ENCODE measurements at places on chromosomes 13 and 19.

GRCh38 chr13:39326469-39327171, 276.4 kb downstream of the LHFPL6 start:
- no peak for DNase-seq

GRCh38 chr13:113923376-113924063, 50.4 kb downstream of the C13orf46 start:
- DNase-seq, result peak; percentile 19

DNA sequence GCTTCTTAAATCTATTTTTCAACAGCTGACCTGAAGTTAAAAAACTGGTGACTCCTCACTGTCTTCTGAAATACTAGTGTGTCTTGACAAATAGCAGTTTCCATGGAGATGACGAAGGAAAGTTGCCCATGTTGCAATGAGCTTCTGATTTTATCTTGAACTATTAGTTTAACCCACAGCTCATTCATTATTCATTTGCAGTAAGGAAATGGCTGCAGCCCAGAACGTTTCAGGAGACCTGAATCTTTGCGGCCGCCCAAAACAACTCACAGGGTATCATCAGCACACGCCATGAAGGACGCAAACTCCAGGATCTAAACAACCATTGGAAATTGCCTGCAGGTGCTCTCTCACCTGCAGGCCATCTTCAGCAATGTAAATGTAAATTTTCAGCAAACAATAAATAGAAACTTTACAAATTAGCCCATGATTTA, 142.5 kb downstream of the DCLK1 start:
- DNase-seq, result no peak

- peak; percentile 55 for DNase-seq
Observed at GRCh38 chr19:18846862-18847548, 15.2 kb downstream of the UPF1 start.

- no peak for DNase-seq
Observed at GRCh38 chr13:97316390-97316789, 94.3 kb downstream of the MBNL2 start.

Measured in omental fat pad (tissue), 4 donors.